ENCODE measurements at places on chromosomes 11 and 22.

DNA sequence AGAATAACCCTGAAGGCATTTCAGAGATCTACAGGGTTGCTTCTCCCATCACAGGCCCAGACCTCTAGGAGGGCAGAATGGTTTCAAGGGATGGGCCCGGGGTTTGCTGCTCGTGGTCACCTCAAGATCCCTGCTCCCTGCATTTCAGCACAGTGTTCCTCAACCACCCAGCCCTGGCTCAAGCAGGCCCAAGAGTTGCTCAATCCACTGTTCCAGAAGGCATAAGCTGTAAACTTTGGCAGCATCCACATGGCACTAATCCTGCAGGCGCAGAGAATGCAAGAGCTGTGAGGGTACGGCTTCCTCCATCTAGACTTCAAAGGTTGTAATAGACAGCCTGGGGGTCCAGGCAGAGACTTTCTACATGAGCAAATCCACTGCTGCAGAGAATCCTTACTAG lies 225.0 kb upstream of the UBASH3B start:
- DNase-seq: no peak

- no peak for DNase-seq
Observed at GRCh38 chr22:49583341-49583740, 244.3 kb downstream of the BRD1 start.

DNA sequence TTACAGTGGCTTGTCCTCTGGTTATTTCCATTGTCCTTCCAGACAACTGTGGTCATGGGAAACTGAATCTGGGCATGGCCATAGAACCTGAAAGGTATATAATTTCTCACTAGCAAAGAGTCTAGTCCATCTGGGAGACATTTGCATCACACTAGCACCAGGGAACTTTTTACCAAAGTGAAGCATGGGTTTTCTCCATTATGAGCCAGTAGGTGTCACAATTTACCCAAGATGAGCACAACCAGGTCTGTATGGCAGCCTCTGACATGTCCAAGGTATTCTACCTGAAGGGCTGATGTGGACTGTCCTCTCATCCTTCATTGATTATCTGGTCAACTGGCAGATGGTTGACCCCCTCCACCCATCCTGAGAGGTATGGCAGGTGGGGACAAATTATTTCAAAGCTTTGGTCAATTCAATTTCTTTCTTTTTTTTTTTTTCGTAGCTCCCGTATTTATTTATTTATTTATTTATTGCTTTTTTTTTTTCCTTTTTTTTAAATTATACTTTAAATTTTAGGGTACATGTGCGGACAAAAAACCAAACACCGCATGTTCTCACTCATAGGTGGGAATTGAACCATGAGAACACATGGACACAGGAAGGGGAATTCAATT lies 425.9 kb downstream of the TMEM135 start:
- DNase-seq: no peak

GRCh38 chr11:44627165-44627789 lies 61.8 kb downstream of the CD82 start:
- DNase-seq: no peak

DNA sequence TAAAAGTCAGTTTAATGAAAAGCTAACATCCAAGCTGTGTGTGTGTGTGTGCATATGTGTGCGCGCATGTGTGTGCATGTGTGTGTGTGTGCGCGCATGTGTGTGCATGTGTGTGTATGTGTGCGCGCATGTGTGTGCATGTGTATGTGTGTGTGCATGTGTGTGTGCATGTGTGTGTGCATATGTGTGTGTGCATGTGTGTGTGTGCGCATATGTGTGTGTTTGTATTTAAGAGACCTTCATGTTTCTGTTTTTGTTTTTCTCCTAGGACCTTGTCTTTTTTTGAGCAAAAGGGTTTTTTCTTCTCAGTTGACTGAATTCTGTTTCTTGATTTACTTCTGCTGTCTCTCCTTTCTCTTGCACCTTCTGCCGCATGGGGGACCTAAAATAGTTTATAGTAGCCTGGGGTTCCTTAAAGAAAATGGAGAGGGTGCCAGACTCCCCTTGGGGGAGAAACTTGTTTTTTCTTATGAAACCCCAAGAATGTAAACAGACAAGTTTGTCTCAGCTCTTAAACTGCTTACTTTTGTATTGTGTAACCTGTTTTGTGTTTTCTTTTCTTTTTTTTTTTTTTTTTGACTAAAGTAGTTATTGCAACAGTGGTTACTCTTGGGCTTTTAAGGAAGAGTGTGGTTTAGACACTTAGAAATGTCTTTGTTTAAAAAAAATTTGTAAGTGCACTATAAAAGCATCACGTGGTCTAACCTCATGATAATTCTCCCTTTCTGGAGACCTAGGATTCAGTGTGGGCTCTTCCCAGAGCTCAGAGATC lies 53.0 kb downstream of the OSBPL5 start:
- DNase-seq: no peak

DNA sequence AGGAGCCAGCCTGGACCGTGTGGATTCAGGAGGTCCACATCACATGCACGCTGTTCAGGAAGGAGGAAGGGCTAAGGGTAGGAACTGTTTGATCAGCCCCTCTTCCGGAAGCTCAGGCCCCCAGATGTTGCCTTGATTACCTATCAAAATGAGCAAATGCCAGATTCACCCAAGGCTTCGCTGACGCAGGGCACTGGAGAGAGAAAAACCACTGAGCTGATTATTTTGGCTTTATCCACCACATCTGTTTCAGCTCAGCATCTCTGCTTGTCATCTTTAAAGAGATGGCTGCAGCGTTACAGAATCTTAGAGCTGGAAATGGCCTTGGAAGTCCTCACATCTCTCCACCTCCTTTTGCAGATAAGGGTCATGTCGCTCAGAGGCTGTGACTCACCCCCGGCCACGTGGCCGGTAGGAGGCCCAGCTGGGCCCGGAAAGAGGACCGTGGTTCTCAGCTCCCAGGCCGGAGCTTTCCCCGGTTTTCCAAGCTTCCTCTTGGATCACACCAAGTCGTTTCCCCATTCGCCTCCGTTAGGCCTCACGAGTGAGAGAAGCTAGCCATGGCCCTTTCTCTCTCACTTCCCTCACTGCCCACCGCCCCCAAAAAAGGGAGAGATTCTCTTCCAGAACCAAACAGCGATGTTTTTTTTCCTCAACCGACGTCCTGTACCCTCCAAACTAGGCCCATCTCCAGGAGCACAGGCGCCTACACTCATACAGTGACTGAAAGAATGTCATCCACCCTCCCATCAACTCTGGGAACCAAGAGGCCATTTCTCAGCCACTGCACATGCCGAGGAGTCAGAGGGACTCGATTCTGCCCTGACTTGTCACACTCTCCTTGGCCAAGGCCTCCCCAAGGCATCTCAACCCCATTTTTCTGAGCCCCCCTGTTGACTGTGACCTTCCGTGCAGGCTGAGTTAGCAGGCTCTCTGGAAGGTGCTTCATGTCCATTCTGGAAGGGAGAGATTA lies 37.6 kb downstream of the LIF start:
- DNase-seq: no peak

- DNase-seq: no peak
Observed at GRCh38 chr11:75028724-75029123, 40.0 kb downstream of the NEU3 start.

- DNase-seq: no peak
Observed at GRCh38 chr22:19419086-19419463, 12.5 kb downstream of the HIRA start.

GRCh38 chr11:73660497-73661034 lies 14.2 kb downstream of the PLEKHB1 start:
- DNase-seq: no peak

DNA sequence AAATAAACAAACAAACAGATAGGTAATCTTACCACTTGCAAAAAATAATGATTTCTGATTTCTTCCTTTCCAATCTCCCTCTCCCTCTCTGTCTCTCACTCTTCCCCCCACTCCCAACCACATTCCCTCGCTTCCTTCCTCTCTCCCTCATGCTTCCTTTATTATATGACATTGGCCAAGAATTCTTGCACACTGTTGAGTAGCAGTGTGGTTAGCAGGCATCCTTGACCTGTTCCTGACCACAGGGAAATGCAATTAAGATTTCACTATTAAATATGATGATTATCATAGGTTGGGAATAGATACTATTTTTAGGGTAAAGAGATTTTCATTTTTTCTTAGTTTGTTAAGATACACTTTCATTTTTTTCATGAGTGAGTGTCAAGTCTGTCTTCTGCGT lies 14.7 kb upstream of the PLAAT4 start:
- DNase-seq: no peak

DNA sequence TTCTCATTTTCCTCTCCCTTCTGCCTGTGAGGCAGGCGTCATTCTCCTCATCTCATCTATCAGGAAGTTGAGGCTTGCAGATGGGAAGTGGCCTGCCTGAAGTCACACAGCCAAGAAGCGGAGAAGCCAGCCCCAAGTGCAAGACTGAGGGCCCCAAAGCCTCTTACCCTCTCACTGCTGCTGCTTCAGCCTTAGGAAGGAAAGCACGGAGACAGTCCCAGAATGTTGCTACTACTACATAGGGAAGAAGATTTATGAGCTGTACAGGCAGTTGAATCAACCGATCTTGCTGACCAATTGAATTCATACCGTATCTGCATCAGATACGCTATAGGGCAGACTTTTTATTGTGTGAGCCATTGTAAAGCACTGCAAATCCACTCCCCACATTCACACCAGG lies 89.0 kb downstream of the CWC15 start:
- DNase-seq: no peak

GRCh38 chr22:29700900-29701154 lies 19.0 kb upstream of the CABP7 start:
- DNase-seq: no peak

- no peak for DNase-seq
Observed at GRCh38 chr11:125871391-125872137, 15.9 kb upstream of the HYLS1 start.

DNA sequence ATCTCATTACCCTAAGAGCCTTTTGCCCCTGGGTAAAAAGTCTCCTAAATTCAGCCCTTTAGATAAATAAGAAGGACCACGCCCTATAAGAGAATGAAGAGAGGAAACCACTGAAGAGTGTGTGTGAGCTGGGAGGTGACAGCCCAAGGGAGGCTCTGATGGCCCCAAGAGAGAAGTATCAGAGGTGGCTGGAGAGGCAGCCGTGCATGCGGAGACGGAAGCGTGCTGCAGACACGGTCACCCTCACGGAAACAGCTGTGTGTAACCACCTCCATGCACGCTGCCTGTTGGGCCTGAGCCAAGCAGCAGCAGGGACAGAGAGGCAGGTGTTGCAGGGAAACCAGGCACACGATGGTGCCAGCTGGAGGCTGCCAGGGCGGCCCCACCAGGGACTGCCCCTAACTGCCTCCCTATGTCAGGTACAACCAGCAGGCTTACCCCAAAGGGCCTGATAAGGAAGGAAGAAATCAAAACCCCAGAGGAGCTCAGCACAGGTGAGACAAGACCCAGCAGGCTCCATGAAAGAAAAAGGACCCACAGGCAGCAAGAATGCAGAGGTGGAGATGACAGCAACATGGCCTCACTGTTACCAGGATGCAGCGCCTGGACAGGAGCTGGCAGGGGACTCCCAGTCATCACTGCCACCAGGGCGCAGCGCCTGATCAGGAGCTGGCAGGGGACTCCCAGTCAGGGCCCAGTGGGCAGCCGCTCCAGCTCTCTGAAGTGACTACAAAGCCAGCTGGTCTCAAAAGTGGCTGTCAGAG lies 7.8 kb downstream of the LARGE2 start:
- no peak for DNase-seq

GRCh38 chr11:123408619-123409455 lies 21.2 kb upstream of the GRAMD1B start:
- no peak for DNase-seq

GRCh38 chr11:1399386-1400316 lies 9.9 kb downstream of the BRSK2 start:
- no peak for DNase-seq

DNA sequence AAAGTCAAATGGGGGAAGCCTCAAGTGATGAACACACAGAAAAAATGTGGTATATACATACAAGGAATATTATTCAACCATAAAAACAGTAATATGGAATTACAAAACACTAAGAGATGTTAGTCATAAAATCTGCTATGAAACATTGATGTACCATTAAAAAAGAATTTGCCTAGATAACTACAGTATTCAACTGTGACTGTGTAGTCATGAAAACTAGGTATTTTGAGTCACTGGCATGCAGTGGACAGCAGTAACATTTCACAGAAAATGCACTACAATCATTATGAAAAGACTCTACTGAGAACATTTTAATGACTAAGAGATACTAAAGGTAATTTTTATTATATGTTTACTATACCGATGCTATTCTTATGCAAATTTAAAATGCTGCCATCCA lies 11.7 kb downstream of the ZNF195 start:
- no peak for DNase-seq
